Activated T-cell treated with anti-CD3 and anti-CD28 coated beads, Interleukin-2, amount 50 U/mL, for 1 hour (primary cell): ENCODE measurements at places on chromosomes 3 and 15.

- no peak for DNase-seq
Observed at GRCh38 chr3:621714-622113, 425.2 kb downstream of the CHL1 start.

DNA sequence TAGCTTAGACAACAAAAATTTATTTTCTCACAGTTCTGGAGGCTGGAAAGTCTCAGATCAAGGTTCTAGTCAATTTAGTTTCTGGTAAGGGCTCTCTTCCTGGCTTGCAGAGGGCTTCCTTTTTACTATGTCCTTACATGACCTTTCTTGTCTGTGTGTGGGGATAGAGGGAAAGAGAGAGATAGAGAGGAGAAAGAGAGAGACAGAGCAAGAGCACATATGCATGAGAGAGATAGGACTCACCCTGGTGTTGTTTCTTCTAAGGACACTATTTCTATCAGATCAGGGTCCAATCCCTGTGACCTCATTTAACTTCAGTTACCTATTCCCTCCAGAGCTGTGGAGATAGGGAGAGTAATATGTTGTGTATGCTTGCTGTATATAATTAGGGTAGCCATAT lies 44.9 kb upstream of the TEX9 start:
- no peak for DNase-seq

DNA sequence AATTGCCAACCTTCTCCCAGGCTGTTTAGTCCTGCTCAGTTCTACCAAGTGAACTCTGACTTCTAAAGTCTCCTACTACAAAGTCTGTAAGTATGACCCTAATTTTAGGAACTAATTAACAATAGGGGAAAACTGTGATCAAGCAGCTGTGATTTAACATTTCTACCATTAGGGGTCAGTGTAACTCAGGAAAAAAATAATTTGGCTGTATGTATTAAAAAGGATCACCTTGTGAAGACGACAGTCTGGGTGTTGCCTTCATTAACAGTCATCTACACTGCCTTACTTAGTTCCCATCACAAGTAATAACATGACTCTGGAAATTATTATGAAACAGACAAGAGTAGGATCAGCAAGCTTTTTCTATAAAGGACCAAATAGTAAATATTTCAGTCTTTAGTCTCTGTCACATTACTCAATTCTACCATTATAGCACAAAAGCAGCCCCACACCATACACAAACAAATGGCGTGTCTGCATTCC lies 4.2 kb upstream of the NPHP3 start:
- no peak for DNase-seq

- DNase-seq, result no peak
Observed at GRCh38 chr3:138775254-138775595, 59.5 kb downstream of the PIK3CB start.

- no peak for DNase-seq
Observed at GRCh38 chr3:72017311-72017710, 232.4 kb upstream of the PROK2 start.

DNA sequence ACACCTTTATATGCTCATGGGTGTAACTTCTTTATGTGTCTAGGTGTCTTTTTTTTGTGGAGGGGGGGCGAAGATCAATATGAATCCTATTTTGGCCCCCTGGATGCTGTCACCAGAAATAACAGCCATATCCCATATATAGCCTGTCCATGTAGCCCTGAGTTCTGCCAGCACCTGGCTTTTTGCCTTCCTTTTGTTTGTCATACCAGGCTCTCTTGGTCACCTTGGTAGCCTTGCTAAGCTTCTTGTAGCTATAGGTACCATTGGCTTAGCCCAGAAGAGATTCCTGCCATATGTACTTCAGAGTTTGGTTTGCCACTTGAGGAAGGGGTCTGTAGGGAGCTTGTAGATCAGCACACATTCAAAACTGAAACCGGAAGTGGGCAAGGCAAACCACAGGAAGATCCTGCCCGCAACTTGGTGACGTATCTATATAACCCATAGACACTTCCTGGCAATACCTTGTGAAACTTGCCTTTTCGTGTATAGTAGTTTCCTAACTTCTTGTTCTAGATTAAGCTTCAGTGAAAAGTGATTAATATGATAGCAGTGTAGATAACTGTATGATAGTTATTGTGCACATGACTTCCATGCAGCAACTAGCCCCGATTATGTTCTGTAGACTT lies 11.9 kb downstream of the RASA2 start:
- DNase-seq, result peak; percentile 67

GRCh38 chr15:64558460-64559179 lies 98.2 kb downstream of the ZNF609 start:
- DNase-seq, result no peak

- no peak for DNase-seq
Observed at GRCh38 chr3:64176461-64176996, 48.7 kb downstream of the PRICKLE2 start.

DNA sequence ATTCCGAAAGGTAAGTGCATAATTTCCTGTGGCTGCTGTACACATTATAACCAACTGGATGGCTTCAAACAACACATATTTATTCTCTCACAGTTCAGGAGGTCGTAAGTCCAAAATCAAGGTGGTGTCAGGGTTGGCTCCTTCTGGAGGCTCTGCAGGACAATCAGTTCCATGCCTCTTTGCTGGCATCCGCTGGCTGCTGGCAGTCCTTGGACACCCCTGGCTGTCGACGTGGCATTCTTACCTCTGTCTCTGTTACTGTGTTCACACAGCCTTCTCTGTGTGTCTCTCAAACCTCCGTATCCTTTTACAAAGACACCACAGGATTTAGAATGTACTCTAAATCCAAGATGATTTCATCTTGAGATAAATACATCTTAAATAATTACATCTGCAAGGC lies 398.8 kb upstream of the ATP10A start:
- no peak for DNase-seq

- no peak for DNase-seq
Observed at GRCh38 chr3:81776643-81777042, 15.2 kb upstream of the GBE1 start.

- DNase-seq, result no peak
Observed at GRCh38 chr3:122094693-122095092, 39.5 kb downstream of the CD86 start.

DNA sequence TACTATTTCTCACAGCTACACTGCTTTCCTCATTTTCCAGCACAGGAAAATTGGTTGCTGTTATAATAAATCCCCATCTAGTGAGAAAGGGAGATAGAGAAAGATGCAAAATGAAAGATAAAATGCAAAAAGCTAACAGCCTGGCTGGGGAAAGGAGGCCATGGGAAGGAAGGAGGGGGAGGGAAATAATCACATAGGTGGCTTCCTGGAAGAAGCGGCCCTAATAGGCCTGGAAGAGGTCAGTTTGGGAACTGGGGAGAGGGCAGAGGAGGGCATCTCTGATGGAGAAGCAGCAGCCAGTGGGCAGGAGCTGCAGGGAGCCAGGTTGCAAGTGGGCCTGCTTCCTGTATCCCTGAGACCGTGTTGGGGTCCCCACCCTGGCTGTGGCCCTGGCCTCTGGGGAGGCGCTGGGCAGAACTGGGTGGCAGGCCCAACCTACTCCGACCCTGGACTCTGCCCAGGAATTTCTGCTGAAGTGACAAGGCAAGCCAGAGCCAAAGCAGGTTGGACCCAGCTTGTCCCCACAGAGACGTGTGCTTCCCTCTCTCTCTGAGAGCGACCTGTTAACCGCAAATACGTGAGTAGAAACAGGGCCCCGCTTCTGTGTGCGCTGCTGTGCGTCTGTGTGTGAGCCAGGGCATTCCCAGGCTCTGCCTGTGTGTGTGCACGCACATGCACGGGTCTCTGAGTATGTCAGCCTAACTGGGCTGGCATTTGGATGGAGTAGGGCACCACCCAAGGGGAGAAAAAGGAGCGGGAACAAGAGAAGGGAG lies 1.9 kb downstream of the SLC28A1 start:
- no peak for DNase-seq

- no peak for DNase-seq
Observed at GRCh38 chr3:163482695-163483094, 1595.6 kb downstream of the SI start.

DNA sequence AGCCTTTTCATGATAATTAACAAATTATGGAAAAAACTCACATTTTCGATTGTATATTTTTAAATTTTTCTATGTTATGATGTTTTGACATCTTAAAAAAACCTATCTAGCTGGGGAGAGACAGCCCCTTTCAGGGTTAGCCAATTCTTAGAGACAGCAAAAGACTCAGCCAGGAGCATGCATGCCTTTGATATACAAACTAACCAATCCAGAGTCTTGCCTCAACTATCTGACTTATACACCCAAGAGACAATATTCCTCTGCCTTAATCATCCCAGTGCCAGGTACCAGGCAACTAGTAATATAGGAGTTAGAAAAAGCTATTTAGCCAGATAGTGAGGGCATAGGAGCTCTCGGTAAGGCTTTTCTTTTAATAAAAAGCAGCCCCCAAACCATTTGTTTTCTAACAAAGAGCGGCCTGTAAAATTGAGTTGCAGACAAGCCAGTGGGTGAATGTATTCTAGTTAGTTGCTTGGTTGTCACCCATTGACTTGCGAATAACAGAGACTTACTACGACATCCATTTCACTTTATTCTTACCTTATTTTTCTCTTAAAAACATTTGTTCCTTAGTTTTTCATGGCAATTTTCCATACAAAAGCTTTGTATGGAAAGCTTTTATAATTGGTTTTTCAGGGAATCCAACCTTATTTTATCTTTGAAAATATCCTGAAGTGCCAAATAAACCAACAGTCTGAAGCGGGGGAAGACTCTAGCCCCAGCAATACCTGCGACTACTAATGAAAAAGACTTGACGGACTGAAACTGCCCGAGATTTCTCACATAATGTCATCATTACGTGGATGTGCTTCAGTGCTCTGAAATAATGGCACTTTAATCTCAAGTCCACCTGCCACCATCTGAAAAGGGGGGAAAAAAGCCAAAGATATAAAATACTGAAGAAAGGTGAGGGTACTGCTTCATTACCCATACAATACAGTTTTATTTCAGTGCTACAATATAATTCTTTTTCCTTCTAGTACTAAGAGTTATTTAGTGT lies 64.6 kb upstream of the ATP2C1 start:
- no peak for DNase-seq

DNA sequence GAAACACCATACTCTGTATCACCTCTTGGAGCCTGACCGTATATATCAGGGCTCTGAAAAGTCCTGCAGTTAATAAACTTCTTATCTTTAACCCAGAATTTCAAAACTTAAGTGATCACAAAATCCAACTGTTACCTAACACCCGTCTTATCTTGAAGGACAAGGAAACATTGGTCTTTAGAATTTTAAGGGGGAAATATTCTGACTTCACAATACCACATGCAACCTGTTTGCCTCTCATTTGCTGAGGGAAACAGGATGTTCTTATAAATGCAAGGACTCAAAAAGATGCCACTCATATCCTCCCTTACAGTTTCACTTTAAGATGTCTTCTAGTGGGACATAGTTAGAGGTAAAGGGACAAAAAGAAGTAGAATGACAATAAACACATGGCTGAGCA lies 67.9 kb downstream of the CRTC3 start:
- no peak for DNase-seq

- no peak for DNase-seq
Observed at GRCh38 chr15:35470441-35470840, 75.5 kb downstream of the DPH6 start.

DNA sequence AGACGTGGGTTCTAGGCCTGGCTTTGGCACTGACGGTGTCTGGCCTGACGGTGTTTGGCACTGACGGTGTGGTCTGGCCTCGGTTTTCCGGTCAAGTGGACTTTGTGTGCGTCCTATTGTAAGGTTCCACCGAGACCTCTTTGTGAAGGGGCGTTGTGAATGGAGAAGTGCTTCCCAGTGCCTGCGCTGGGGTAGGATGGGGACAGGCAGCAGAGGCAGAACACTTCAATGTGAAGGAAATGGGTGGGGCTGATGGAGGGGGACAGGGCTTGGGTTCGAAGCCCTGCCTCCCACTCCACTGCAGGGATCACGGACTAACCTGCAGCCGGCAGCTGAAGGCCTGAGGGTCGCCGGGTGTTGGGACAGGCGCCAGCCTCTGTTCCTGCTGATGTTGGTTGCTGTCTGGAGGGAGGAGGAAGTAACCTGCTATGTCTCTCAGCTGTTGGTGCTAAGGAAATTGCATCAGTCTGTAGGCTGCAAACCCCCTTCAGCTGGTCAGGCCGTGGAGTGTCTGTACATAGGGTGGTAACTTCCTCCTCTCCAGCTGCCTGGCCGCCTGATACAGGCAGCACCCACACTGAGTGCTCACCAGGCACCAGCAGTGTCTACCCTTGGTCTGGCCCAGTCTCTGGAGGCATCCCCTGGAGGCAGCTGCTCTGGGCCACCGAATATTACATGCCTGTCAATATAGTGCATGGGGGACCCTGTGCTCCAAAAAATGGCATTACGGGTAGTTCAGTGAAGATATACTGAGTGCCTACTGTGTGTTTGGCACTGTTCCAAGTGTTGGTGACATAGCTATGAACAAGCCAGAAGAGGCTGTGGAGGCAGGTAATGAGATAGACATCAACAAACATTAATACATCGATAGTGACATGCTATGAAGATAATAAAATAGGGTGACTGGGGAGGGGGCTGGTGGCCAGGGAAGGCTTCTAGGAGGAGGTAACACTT lies 1.1 kb downstream of the TM6SF1 start:
- no peak for DNase-seq

DNA sequence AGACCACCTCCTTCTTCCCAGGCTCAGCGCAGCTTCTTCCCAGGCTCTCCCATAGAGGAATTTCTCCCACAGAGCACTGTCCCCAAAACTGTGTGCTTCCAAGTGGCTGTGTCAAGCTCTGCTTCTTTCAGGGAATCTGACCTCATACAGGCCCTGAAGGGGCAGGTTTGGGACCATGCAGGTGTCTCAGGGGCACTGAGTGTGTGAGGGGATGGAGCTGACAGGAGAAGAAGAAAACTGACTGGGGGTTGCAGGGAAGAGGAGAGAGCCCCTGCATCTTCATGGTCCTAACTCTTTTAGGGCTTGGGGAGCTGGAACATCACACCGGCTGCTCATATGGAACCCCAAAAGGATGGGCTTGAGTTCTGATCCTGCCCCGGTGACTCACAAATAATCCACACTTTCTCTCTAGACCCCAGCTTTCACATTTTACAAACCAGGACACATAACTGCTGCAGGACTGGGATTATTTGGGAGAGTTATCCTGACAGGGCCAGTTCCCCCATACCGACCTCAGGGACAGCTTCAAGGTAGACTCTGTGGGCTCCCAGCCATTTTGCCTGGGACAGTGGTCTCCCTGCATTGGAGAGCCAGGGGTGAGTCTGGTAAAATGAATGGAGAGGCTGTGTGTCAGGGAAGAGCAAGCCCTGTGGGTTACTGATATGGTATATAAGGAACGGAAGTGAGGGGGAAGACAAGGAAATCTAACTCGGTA lies 316.1 kb downstream of the TLE3 start:
- DNase-seq, result no peak

DNA sequence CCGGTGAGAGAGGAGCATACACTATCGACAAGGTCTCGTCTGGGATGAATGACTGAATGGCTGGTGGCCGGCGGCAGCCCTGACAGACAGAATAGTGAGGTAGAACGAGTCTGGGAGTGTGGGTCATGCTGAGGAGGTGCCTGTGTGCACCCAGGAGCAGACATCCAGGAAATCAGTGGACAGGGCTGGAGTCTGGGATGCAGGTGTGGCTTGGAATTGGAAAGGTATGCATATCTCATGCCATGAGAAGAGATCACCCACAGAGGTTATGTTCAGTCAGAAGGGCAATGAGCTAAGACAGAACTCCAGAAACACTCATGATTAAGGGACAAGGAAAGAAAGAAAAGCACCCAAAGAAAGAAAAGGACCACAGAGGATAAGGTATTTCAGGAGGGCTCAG lies 20.8 kb downstream of the HACD2 start:
- DNase-seq, result no peak
